ENCODE measurements at places on chromosomes 11 and 22.

GRCh38 chr11:19191530-19192169 is 10.1 kb downstream of the CSRP3 start:
- no peak for DNase-seq

- peak; percentile 77 for DNase-seq
Observed at GRCh38 chr11:72425053-72425980, 9.0 kb downstream of the CLPB start.

- DNase-seq: no peak
Observed at GRCh38 chr11:74380746-74381439, 17.3 kb downstream of the PGM2L1 start.

DNA sequence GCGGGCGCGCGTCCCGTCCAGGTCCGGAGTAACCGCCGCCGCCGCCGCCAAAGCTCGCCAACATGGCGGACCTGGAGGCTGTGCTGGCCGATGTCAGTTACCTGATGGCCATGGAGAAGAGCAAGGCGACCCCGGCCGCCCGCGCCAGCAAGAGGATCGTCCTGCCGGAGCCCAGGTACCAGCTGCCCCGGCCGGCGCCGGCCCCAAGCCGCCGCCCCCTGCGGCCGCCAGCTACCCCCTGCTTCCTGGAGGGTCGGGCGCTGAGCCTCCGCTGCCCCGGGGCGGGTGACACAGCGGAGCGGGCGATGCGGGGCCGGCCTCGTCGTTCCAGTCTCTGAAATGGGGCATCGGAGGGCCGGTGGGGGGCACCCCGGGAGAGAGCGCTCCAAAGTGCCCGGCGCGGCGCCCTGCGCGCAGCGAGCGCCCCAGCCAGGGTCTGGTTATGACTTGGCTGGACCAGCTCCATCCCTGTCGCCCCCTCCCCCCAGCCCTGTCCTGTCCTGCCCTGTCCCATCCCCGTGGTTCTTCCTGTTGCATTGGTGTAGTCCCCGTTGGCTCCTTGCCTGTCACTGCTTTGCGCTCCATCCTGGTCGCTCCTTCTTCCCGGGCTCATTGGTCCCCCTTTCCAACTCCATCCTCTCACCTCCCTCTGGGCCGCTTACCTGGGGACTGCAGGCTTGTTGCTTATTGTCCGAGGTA is 653 bp downstream of the GRK3 start:
- no peak for DNase-seq

DNA sequence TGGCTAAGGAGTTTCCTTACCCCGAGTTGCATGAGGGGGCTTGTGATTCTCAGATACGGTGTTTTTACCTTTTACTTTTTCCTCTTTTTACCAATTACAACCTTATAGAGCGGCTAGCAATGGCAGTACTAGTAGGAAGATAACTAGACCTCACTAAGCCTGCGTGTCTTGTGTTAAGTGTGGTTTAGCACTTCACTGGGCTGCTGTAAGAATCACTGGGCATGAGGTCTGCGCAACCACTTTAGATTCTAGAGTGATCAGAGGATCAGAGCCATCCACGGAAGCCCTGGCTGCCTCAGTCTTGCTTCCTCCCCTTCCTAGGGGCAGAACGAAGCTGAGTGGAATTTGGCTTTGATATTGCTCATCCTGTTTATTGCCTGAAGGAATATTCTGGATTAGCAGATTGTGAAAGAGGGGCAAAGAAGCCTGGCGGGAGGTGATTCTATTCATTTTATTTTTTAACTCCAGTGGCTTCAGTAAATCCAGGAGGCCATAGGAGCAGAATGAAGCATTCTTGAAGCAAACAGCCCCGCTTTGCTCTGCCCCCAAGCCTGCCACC is 88.5 kb downstream of the GRAMD1B start:
- no peak for DNase-seq

DNA sequence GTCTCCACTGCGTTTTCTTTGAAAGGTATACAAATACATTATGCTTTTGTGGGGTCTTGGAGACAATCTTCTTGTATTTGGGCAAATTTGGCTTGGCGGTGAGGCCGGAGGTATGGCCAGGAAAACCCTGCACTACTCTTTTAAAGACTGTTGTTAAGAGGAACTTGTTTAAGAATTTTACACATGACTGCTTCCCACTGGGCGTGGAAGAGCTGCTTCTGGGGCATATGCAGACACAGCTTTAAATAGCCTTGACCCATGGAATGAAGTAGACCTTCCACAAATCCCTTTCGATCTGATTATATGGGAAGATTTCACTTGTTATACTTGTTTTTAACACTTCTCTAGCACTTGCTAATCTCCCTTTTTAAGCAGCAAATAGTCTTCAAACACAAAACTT is 453.6 kb downstream of the MN1 start:
- no peak for DNase-seq

- no peak for DNase-seq
Observed at GRCh38 chr11:123080015-123080414, 18.1 kb upstream of the HSPA8 start.

DNA sequence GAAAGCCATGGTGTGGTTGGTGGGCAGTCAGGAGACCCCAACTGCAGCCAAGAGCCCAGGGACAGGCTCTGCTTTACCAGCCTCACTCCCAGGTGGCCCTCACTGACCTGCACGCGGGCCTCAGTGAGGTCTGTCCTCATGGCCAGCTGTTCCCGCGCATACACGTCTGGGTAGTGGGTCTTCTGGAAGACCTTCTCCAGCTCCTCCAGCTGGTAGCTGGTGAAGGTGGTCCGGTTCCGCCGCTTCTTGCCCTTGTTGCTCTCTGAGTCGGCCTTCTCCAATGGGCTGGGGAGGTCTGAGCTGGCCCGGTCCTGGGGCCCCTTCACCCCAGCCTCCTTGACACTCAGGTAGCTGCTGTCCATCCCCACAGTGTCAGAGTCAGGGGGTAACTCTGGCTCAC is 34.7 kb downstream of the ALX4 start:
- DNase-seq: no peak

- no peak for DNase-seq
Observed at GRCh38 chr11:114273890-114274635, 22.1 kb upstream of the NNMT start.

GRCh38 chr11:14676068-14676467 is 32.5 kb downstream of the PDE3B start:
- no peak for DNase-seq

DNA sequence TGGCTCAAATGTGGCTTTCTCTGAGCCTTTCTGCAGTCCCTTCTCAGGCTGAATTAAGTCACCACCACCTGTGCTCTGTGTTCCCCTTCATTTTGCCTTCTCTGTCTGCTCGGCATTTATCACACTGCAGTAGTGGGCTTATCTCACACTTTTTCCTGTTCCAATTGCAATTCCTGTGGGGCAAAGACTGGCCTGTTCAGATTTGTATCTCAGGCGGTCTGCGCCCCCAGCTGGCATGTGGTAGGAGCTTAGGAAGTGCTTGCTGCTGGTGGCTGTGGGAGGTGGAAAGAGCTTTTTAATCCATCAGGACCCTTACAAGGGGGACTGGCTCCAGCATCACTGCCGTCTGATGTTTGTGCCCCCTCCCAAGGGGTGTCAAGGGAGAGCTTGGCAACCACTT is 21.2 kb downstream of the BMAL1 start:
- DNase-seq: no peak
